ENCODE measurements at places on chromosomes 6 and 20.

DNA sequence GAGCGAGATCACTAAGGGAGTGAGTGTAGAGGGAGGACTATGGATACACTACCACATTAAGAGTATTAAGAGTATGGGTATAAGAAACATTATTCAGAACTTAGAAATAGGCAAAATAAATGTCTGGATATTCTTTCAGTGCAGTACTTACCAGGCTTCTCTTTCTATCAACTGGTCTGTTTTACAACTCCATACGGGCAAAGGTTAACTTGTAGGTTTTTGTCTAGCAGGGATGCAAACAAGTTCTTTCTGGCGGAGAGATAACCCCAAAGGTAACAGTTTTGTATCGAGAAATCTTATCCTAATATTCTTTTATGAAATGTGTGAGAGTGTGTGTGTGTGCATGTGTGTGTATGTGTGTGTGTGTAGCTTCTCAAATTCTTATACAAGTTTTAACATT lies 186.2 kb downstream of the ARHGAP18 start:
- no peak for DNase-seq

- DNase-seq: no peak
These were observed 266.0 kb downstream of the CDKAL1 start for GRCh38 chr6:20800229-20800628.

GRCh38 chr20:16313917-16314316 lies 259.3 kb downstream of the KIF16B start:
- DNase-seq: no peak

DNA sequence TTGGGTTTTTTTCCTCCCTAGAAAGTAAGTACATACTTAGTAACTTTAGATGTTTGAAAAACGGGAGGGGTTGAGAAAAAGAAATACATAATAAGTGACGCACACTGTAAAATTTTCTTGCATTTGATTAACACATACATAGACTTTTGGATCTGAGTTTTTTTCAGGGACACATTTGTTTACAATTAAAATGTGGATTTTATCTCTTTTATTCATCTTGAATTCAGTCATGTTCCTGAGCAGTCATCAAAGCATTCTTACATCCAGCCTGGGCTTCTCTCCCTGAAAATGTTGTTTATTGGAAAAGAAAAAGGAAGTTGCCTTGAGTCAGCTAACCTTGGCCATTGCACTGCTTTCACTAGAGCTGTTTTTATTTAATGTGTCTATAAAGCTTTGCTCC lies 8.7 kb upstream of the RPP40 start:
- no peak for DNase-seq

DNA sequence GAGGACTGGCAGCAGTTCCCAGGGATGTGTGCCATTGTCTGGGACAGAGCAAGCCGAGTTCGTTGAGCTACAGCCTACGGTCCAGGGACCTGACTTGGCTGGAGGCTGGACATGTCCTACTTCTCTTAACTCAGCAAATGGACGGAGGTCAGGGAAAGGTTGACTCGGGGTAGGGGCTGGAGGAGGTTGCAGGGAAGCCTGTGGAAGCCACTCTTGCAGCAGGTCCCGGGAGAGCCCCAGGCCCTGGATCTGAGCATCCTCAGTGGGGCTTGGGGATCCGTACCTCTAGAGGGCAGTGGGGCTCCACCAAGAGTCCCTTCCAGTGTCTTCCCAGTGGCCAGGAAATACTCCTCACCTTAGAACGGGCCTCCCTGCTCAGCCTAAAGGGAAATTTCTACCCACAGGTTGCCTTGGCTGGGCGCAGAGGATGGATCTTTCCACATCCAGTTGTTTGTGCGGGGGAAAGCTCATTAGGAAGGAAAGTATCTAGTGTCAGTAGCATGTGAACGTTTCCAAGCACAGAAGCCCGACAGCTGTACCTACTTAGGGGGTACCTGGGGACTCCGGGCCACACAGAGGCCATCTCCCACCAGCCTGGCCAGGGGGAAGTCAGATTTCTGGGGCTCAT lies 170.2 kb downstream of the NFATC2 start:
- peak; percentile 19 for DNase-seq

DNA sequence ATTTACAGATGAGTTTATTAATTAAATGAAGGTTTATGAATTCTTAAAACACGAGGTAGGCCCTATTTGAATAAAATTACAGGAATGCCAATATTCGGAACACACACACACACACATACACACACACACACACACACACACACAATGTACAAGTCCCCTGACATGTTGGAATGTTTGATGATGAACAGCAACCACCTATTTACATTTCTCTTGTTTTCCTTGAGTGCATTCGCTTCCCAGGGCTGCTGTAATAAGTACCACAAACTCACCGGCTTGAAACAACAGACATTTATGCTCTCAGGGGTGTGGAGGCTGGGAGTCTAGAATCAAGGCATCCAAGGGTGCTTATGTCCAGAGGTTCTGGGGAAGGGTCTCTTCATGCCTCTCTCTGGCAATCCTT lies 90.3 kb downstream of the SLC22A3 start:
- no peak for DNase-seq

DNA sequence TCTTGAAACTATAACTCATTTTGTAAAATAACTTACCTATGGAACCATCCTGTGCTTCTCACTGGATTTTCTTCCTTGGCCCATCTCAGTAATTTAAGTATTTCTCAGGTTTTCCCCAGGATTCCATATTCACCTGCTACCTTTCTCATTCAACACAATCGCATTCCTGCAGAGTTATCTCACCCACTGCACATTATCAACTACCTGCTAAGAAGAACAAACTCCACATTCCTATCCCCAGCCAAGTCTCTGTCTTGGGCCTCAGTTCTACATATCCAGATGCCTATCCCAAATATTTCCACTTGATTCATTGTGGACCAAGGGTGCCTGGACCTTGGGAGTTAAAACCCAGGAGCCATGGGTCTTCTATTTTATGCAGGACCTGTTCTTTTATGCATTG lies 60.2 kb upstream of the KCNQ5 start:
- no peak for DNase-seq

- DNase-seq: no peak
These were observed 4.0 kb upstream of the GJB7 start for GRCh38 chr6:87333033-87333432.

DNA sequence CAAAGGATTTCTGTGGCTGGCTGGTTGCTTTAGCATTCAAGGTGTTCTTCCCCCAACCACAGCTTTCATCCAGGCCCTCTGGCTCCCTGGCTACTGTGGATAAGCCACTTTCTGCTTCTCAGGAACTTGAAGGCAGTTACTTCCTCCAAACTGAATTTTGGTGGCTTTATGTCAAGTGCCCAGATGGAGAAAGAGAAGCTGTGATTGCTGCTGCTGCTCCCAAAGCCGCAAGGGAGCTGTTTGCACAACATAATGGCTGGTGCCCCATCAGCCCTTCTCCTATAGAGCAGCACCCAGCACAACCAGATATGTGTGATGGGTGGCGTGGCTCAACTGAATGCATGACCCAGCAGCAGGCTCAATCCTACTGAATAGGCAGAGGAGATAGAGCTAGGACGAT lies 465.2 kb downstream of the MAFB start:
- no peak for DNase-seq

Data from stimulated activated CD8-positive, alpha-beta memory T cell treated with anti-CD3 and anti-CD28 coated beads, Interleukin-2, amount 100 ng/mL, for 1 hour (primary cell).